HepG2 (cell line): ENCODE measurements at places on chromosomes 13 and 19. TPM values are rescaled to one million over a fixed set of nuclear protein-coding genes. Genes with fewer than 3 reads are reported as not detected.

GRCh38 chr13:59468396-59468795 is 695.3 kb downstream of the DIAPH3 start:
- no peak for DNase-seq
- no peak overlapping the region for H3K4me3 ChIP-seq
- no peak overlapping the region for H3K27ac ChIP-seq
- H3K36me3 ChIP-seq = no peaks in the 10 kb centered on the region
- H3K27me3 ChIP-seq = no peaks in the 10 kb centered on the region

GRCh38 chr13:37306778-37307544 is 201.5 kb upstream of the CSNK1A1L start:
- no peaks in the 10 kb centered on the region for H3K27me3 ChIP-seq
- no peaks in the 10 kb centered on the region for H3K4me1 ChIP-seq
- no peak overlapping the region for H3K4me3 ChIP-seq
- H3K36me3 ChIP-seq = no peaks in the 10 kb centered on the region
- H3K27ac ChIP-seq = no peak overlapping the region
- no peak for DNase-seq

- H3K4me1 ChIP-seq = no peaks in the 10 kb centered on the region
- H3K36me3 ChIP-seq = no peaks in the 10 kb centered on the region
- no peak overlapping the region for H3K27ac ChIP-seq
- H3K27me3 ChIP-seq = no peaks in the 10 kb centered on the region; the same call in 1 of the 2 replicates
- H3K4me3 ChIP-seq = no peak overlapping the region
- DNase-seq = no peak
Measured at GRCh38 chr13:109331898-109332297, 454.5 kb downstream of the IRS2 start.

GRCh38 chr13:110414931-110415330 is 107.8 kb downstream of the COL4A2 start:
- H3K36me3 ChIP-seq = no peaks in the 10 kb centered on the region
- H3K27me3 ChIP-seq = peaks cover 29% of the 10 kb centered on the region; the same call in 2 of the 3 replicates
- no peaks in the 10 kb centered on the region for H3K4me1 ChIP-seq
- no peak overlapping the region for H3K27ac ChIP-seq
- H3K4me3 ChIP-seq = no peak overlapping the region
- DNase-seq = no peak

DNA sequence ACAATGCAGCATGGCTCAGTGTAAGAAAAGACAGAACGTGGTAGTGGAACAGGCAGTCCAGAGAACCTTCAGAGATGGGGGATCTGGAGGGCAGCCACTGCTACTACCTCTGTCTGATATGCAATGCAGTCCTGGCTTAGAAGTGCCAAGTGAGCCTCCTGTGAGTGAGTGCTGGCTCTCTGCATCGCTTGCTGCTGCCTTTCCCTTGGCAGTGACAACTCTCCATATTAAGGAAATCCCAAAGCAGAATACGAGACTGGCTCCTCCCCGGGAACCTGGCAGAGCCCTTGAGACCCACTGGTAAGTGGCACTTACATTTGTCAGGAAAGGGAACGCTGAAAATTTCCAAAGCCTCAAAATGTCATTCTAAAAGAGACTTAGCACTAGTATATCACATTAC is 7.5 kb downstream of the DOCK9 start:
- H3K36me3 ChIP-seq = no peaks in the 10 kb centered on the region
- no peak for DNase-seq
- no peak overlapping the region for H3K4me3 ChIP-seq
- H3K4me1 ChIP-seq = no peaks in the 10 kb centered on the region
- H3K27me3 ChIP-seq = peaks cover 1% of the 10 kb centered on the region; the same call in 1 of the 2 replicates

ATXN8OS gene
- not detected in 2 replicates for total RNA-seq
